Stimulated activated CD4-positive, alpha-beta T cell treated with anti-CD3 and anti-CD28 coated beads, Interleukin-15, amount 100 ng/mL, for 1 hour (primary cell): ENCODE measurements at places on chromosomes 13 and 19.

- DNase-seq = no peak
Measured at GRCh38 chr13:109759609-109760008, 26.8 kb downstream of the IRS2 start.

GRCh38 chr19:48206397-48207093 is 36.1 kb downstream of the ZSWIM9 start:
- no peak for DNase-seq

- DNase-seq = no peak
Measured at GRCh38 chr13:64756621-64757020, 2473.5 kb downstream of the PCDH9 start.

GRCh38 chr13:114132419-114133121 is at the start of gene RASA3:
Gene RASA3 (minus strand): TSS chr13:114132623. CDS start chr13:114132489, 134 bp downstream.
- no peak for DNase-seq

GRCh38 chr13:113047587-113047986 is 58.0 kb upstream of the F7 start:
- no peak for DNase-seq

DNA sequence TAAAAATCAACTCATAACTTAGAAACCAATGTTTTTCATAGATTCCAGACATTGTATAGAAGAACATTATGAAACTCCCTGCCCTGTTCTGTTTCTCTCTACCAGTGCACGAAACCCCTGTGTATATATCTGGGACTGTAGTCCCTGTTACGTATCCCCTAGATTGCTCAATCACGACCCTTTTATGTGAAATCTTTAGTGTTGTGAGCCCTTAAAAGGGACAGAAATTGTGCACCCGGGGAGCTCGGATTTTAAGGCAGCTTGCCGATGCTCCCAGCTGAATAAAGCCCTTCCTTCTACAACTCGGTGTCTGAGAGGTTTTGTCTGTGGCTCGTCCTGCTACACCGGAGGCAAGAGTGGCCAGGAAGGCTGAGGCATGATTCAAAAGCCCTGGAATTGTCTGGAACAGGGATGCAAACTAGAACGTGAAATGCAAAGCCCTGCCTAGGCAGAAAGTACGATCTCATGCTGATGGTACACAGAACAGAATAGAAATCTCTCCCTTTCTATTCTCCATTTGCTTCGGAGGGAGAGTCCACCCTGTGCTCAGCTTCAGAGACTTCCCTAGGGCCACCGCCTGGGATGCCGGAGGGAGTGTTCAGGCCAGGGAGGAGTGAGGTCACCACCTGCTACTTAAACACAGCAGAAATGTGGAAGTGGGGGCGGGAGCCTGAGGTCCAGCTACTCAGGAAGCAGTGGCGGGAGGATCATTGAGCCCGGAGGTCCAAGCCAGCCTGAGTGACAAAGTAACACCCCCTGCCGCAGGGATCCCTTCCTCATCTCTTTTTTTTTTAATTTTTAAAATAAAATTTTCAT is 758 bp upstream of the ZNF888 start:
- no peak for DNase-seq

- no peak for DNase-seq
Measured at GRCh38 chr13:59425211-59425741, 738.5 kb downstream of the DIAPH3 start.

GRCh38 chr13:42699912-42700311 is 81.5 kb upstream of the FAM216B start:
- DNase-seq = no peak

DNA sequence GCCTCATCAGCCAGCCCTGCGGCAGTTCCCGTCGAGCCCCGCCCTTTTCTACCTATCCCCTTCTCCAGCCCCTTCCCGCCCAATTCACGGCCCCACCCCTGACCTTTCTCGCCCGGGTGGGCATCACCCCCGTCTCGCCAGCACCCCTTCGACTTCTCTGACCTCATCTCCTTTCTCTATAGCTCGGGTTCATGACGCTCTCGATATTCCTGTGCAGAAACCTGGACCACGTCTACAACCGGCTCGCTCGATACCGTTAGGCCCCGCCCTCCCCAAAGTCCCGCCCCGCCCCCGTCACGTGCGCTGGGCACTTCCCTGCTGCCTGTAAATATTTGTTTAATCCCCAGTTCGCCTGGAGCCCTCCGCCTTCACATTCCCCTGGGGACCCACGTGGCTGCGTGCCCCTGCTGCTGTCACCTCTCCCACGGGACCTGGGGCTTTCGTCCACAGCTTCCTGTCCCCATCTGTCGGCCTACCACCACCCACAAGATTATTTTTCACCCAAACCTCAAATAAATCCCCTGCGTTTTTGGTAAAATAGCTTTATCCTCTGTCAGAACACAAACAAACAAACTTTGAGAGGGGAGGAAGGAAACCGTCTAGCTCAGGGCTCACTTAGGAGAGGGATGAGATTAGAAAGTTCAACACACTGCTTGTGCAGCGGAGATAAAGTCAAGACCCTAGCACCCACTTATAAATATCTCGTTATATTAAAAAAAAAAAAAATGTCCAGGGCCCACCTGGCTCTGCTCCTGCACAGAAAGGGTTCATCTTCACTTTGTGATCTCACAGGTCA is 5.1 kb downstream of the CD37 start:
- DNase-seq = no peak

DNA sequence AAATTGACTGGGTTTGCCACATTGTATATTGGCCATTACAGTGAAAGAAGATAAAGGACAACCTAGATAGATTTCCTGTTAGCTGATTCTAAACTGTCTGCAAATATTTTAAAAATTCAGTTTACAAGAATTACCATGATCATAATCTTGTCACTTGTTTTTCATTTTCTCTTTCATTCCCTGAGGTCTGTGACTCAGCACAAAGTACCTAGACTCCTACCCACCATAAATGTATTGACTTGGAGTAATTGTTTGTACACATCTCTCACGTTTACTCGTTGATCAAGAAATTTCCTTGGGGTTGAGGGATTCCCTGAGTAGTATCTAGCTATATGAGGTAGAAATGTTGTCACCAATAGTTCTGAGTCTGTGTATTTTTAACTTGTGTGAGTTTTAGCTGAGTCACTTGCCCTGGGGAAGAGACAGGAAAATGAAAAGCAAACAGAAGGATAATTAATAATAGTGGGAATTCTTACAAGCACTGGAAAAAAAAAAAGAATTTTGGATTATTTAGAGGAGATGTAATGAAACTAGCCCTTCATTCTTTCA is 299.2 kb upstream of the DACH1 start:
- DNase-seq = no peak

- DNase-seq = no peak
Measured at GRCh38 chr13:31790992-31791391, 51.7 kb downstream of the RXFP2 start.

GRCh38 chr13:41418731-41419130 is 38.6 kb upstream of the RGCC start:
- no peak for DNase-seq

- no peak for DNase-seq
Measured at GRCh38 chr13:63554157-63554556, 2138.5 kb upstream of the PCDH20 start.

- no peak for DNase-seq
Measured at GRCh38 chr13:24864579-24864978, 100.6 kb downstream of the RNF17 start.

DNA sequence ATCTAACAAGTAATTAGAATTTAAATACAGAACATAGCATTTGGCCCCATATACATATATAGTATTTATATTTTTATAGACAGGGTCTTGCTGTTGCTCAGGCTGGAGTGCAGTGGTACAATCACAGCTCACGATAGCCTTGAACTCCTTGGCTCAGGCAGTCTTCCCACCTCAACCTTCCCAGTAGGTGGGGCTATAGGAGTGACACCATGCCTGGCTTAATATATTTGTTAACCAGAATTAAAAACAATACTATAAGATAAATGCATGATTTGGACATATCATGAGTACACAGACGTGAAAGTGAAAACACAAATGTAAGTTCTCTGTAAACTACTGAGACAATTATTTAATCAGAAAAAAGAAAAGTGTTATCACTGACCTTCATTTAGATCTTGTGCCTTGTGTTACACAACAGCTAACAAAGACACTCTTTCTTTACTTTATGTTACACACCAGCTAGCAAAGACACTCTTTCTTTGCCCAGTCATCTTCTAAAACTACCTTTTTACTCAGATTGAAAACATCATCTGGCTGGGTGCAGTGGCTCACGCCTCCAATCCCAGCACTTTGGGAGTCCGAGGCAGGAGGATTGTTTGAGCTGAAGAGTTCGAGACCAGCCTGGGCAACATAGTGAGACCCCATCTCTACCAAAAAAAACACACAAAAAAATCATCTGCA is 22.6 kb downstream of the CARS2 start:
- DNase-seq = no peak

- DNase-seq = no peak
Measured at GRCh38 chr19:38289955-38290354, 14.1 kb upstream of the C19orf33 start.

DNA sequence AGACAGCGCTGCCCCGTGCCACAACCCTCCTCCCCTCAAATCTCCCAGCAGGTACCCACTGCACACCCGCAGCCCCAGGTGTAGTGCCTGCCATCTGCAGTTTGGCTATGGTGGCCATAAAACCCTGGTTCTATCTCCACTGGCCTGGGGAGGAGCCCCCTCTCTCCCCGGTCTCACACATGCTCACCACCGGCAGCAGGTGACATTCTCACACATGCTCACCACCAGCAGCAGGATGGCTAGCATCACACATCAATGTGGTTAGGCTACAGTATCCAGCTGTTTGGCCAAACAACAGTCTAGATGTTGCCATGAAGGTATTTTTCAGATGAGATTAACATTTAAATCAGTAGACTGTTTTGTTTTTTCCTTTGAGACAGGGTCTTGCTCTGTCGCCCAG is 31.1 kb downstream of the ELL start:
- no peak for DNase-seq

- no peak for DNase-seq
Measured at GRCh38 chr19:47133021-47133471, 2.4 kb downstream of the SAE1 start.

GRCh38 chr13:113138792-113139551 is 16.4 kb downstream of the F10 start:
- no peak for DNase-seq

- no peak for DNase-seq
Measured at GRCh38 chr13:67736646-67737420, 506.7 kb upstream of the PCDH9 start.

- no peak for DNase-seq
Measured at GRCh38 chr13:109231888-109232287, 554.5 kb downstream of the IRS2 start.
